ENCODE measurements at places on chromosomes 2 and 18. TPM values are rescaled to one million over a fixed set of nuclear protein-coding genes. Genes with fewer than 3 reads are reported as not detected.

DNA sequence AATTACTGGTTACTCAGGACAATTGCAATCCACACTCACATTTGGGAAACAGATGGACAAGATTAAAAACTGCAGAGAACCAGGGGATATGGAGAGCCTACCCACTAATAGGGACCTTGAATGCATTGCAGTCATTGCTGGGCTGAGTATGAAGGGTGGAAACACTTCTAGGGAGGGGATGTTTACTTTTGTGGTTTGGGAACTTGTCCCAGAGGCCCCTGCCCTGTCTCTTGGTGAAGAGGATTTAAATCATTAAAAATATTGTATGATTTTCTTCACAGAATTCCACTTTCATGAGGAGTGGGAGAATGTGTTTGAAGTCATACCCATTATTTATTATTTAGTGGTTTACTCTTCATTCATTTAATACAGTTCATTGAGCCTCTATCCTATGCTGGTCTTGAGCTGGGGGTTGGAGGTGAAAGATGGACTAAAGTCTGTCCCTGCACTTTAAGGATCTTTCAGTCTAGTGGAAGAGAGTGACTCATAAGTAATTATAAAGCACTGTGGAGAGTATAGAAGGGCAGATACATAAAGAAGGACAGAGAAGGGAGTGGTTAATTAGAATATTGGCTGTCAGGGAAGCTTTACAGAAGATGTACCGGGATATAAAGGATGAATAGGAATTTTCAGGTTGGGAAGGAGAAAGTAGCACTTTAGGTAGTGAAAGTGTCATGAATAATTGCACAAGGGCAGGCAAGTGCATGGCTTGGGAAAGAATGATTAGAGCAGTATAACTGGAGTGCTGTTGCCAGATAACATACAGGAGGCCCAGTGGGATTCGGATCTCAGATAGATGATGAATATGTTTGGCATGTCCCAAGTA lies 313.4 kb downstream of the LPIN1 start:
- peak; percentile 32 for DNase-seq

DNA sequence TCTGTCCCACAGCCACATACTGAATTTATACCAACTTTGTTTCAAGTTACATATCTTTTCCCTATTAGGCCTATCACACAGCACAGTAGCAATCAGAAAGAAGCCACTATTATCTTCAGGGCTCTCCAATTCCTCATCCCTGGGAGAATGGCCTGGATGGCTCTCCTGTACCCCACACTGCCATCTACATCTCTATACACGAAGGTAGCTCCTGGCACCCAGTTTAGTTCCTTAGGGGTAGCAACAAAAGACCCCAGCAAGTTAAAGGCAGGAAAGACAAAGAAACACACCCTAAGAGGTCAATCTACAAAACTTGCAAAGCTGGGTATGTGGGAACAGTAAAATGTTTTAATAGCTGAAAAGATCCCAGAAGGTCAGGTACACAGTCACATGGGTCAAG lies 39.9 kb downstream of the PAIP2B start:
- no peak for DNase-seq

DNA sequence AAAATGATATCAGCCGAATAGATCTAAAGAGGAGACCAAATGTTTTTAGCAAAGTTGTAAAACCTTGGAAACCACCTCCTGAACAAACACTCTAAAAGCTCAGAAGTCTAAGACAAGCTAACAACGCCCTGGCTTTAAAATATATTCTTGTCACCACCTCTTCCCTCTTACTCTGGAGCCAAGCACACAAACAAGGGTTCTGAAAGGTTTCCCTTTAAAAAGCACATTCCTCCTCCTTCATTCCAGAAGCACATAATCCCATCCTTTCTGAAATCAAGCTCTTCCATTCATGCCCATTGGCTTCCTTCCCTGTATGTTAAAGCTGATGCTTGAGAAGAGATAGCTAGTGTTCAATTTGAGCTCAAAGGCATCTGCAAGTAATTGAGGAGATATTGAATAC lies 382.0 kb downstream of the LNPK start:
- DNase-seq = no peak

- no peak for DNase-seq
These were observed 70.0 kb downstream of the AP1S3 start for GRCh38 chr2:223767341-223767740.

GRCh38 chr18:55206927-55207326 lies 247.7 kb upstream of the CCDC68 start:
- DNase-seq = no peak

GRCh38 chr2:190600293-190601103 lies 48.4 kb upstream of the NAB1 start:
- no peak for DNase-seq

The SERPINB5 gene
- total RNA-seq = 330 TPM

DNA sequence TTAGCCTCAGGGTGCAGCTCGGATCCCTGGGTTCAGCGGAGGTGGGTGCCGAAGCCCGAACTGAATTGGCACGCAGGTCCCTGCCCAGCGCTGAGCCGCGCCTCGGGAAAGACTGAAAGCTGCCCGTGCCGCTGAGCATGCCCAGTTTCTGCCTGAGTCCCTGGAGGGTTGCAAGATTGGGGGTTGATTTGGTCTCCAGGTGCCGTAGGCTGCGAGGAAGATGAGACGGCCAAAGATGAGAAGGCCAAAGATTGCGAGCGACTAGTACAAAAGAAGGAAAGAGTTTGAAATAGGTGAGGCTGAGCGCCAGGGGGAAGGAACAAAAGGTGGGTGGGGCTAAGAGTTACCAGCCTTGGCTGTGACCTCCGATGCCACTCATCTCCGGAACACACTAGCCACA lies 852 bp upstream of the KCNH7 start:
- DNase-seq = no peak

The COL4A3 gene
- 0.49 TPM for total RNA-seq

DNA sequence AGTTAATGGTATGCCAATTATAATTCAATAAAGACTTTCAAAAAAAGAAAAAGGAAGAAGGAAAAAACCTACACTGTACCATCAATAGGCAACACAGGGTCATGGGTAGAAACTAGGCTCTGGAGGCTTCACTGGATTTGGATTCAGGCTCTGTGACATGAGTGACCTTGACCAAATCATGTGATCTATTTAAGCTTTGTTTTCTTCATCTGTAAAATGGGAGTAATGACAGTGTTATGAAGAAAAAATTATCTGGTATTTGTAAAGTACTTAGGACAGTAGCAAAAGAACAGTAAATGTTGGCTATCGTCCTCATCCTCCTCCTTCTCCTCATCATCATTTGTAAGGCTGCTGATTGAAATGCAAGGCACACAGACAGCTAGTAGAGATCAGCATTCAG lies 59.3 kb upstream of the STPG4 start:
- no peak for DNase-seq

- DNase-seq = no peak
These were observed 338 bp upstream of the THUMPD2 start for GRCh38 chr2:39779341-39779851.
